GM23338 (cell line): ENCODE measurements at places on chromosomes 1 and 21. TPM values are rescaled to one million over a fixed set of nuclear protein-coding genes. Genes with fewer than 3 reads are reported as not detected.

KCNJ15 gene
- not detected in 2 replicates for total RNA-seq

DNA sequence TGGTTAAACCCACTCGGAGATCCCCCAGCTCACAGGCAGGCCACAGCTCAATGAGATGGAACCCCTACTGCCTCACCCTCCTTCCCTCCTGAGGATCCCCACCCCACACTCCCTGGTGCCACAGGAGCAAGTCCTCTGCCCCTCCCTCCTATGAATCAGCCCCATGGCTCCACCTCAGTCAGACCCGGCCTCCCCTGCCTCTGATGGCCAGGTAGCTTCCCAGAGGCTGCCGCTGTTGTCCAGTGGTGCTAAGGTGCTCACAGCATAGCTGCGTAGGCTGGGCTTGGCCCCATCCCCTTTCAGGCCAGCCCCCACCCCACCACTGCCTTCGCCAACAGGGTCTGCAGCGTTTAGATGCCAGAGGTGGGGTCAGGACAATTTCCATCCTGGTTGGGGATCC lies 98.5 kb upstream of the IGSF21 start:
- no peak overlapping the region for H3K4me3 ChIP-seq
- DNase-seq, result peak; percentile 10
- peaks cover 13% of the 10 kb centered on the region for H3K4me1 ChIP-seq
- no peaks in the 10 kb centered on the region for H3K36me3 ChIP-seq
- H3K27me3 ChIP-seq, result no peaks in the 10 kb centered on the region
- H3K27ac ChIP-seq, result no peak overlapping the region

FCGR3A gene
- total RNA-seq, result not detected in 2 replicates

DNA sequence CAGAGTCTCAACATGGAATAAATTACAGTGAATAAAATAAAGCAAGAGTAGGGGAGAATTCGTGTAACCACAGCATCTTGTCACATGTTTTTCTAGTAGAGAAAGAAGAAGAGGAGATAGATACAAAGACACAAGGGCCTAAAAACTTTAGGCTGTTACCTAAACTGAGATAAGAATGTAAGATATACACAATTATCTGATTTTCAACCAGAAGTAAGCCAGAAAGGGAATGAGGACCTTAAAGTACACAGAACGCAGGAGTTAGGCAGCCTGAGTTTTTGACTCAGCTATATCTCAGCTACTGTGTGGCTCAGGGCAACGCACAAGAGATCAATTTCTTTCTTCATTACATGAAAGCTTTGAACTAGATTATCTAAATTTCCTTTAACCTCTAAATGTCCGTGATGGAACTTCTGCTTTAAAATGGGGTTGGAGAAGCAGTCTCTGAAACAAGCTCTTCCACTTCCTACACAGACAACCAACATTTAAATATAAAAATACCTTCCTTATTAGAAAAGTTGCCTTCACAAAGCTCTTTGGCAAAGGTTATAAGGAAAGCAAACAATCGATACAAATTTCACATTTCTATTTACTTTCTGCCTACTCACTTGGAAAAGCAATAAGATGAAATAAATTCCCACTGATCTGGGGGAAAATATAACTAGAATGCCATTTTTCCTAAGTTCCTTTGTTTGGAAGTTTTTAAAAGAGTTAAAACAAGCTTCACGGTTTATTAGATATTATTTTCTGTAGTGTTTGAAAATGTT lies 5.2 kb upstream of the RGS13 start:
- H3K36me3 ChIP-seq, result no peaks in the 10 kb centered on the region
- no peak overlapping the region for H3K4me3 ChIP-seq
- no peaks in the 10 kb centered on the region for H3K27me3 ChIP-seq
- H3K4me1 ChIP-seq, result no peaks in the 10 kb centered on the region
- no peak overlapping the region for H3K27ac ChIP-seq
- DNase-seq, result no peak

- H3K36me3 ChIP-seq, result no peaks in the 10 kb centered on the region
- H3K27ac ChIP-seq, result no peak overlapping the region
- H3K4me1 ChIP-seq, result no peaks in the 10 kb centered on the region
- DNase-seq, result no peak
- no peak overlapping the region for H3K4me3 ChIP-seq
Observed at GRCh38 chr1:169594391-169594790, 8.1 kb upstream of the F5 start.

- H3K36me3 ChIP-seq, result no peaks in the 10 kb centered on the region
- no peak overlapping the region for H3K27ac ChIP-seq
- DNase-seq, result no peak
- H3K4me3 ChIP-seq, result peak overlapping the region; percentile 94
- no peaks in the 10 kb centered on the region for H3K27me3 ChIP-seq
Observed at GRCh38 chr1:11693024-11693590, 1.6 kb downstream of the DRAXIN start.

DNA sequence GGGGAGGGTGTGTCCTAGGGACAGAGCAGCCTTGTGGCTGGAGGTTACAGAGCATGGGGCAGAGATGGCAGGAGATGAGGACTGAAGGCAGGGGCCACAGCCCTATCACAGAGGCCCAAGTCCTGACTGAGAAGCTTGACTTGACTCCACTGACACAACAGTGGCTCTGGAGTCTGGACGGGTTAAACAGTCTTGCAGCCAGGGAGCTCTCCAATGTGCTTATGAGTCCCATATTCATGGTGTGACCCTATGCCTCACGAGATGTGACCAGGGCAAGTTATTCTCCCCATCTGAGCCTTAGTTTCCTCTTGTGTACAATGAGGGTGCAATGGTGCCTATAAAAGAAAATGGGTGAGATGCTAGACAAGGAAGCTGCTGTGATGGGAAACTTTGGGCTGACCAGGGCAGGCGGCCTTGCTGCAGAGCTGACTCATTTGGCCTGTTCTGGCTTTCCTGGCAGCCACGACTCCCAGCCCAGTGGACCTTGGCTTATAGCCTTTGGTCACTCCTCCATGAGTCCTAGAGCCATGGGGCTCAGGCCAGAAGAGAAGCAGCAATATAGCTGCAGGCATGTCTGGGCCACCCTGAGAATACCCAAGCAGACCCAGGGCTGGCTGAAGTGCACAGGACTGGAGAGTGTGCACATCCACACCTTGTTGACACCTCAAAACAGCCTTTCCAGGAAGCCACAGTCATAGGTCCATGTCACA lies 2.8 kb upstream of the TTC22 start:
- H3K27me3 ChIP-seq, result peaks cover 34% of the 10 kb centered on the region
- no peak overlapping the region for H3K4me3 ChIP-seq
- no peak overlapping the region for H3K27ac ChIP-seq
- H3K36me3 ChIP-seq, result no peaks in the 10 kb centered on the region
- no peaks in the 10 kb centered on the region; the same call in 1 of the 2 replicates for H3K4me1 ChIP-seq
- no peak for DNase-seq
